ENCODE measurements at places on chromosomes 1 and 21.

GRCh38 chr21:42019101-42019605 is 9.0 kb upstream of the ZBTB21 start:
- DNase-seq = no peak

- no peak for DNase-seq
These were observed 177.1 kb upstream of the EDN2 start for GRCh38 chr1:41661428-41662060.

- no peak for DNase-seq
These were observed 159.0 kb downstream of the NPHP4 start for GRCh38 chr1:5832916-5833895.

- no peak for DNase-seq
These were observed 262.5 kb downstream of the GRIK1 start for GRCh38 chr21:29677326-29677725.

- DNase-seq = no peak
These were observed 40.8 kb downstream of the KIAA1614 start for GRCh38 chr1:180953291-180954004.

DNA sequence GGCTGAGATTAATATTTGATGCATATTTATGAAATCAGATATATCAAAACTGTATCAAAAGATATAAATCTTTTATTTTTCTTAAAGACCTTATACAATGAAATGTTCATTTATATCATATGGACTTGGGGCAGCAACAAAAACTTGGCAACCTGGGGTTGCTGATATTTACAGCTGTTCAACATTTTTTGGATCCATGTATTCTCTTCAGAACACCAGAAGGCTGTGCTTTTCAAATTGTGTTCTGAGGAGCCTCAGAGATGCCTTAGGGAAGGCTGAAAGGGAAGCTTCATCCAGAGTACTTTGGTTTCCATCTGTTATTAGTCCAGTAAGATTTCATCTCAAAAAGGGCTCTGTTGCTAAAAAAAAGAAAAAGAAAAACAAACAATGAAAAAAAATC is 94.8 kb downstream of the DISC1 start:
- no peak for DNase-seq

GRCh38 chr1:22128392-22128791 is 14.5 kb downstream of the WNT4 start:
- DNase-seq = no peak

GRCh38 chr1:119370748-119371147 is 2.2 kb downstream of the HAO2 start:
- no peak for DNase-seq

- no peak for DNase-seq
These were observed 5.1 kb downstream of the C1orf87 start for GRCh38 chr1:60068393-60069045.

DNA sequence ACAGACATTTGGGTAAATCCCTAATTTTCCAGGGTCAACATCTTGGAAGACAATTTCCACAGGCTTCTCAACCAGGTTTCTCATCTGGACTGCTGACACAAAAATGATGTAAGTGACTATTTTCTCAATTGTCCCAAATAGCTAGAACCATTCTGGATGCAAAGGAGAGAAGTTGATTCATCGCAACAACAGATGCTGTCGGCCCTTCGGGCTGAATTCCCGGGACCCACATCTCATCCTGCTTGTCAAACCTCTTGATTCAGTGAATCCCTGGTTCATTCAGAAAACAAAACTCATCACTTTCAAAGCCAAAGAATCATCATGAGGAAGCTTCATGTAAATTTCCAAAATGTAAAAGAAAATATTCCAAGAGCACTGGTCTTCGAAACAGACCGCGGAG is 251.8 kb downstream of the NPHP4 start:
- no peak for DNase-seq

DNA sequence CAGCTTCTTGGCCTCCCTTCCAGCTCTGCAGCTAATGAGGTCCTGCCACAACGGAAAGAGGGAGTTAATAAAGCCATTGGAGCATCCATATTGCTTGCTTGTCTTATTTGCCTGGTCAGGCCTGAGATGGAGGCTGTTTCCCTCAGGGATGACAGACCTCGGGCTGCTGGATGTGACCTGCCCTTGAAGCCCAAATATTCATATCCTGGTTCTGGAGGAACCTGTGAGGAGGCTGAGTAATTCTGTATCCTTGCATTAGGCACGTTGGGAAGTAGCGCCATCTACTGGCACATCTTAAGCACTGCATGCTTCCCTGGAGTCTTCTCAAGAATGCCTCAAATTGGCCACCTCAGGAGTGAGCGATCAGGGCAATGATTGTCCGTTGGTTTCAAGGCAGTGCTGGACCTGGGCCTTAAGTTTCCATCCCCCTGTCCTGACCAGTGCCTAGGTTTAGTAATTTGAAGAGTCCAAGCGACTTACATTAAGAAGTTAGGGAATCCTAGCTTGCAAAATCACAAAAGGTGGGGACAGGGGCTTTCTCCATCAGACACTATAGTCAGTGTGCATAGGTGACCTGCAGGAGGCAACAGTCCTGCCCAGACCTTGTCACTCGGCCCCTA is 13.8 kb upstream of the NASP start:
- peak; percentile 75 for DNase-seq

GRCh38 chr1:165218731-165219130 is 137.8 kb downstream of the LMX1A start:
- no peak for DNase-seq

GRCh38 chr1:104329278-104329677 is 579.6 kb downstream of the AMY1C start:
- no peak for DNase-seq

- peak; percentile 72 for DNase-seq
These were observed at the start of gene HMCN1 for GRCh38 chr1:185733818-185734735. TSS of gene HMCN1 (plus strand) at chr1:185734391. CDS start at chr1:185734780, 389 bp downstream.

DNA sequence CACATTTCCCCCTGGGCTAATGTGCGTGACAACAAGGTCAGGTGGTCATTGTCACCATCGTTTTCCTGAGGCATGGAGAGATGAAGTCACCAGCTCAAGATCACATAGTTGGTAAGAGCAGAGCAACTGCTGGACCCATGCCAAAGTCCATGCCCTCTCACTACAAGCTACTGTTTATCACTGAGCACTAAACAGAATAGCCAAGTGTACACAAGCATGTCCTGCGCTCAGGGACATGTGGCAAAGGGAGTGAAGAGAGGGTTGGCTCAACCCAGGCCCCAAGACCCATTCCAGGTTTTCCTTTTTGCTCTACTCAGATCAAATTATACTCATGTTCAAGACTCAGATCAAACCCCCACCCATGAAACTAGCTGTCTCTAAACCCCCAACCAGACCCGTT is 20.8 kb downstream of the LRRC52 start:
- no peak for DNase-seq

DNA sequence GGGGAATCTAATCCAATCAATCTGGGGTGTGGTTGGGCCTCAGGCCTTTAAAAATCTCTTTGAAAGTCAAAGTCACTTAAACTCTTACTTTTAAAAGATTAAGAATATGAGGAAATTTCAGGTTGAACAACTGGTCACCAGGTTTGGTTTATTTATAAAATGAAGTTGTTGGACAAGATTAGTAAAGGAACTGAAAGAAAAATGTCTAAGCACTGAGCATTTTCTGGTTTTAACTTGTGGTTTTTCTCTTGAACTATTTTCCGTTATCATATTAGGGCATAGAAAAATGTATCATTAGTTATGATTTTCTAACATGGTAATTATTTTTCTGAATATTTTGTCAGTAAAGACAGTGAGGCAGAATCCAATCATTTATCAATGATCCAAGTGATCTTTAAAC is 49.6 kb downstream of the RGS2 start:
- DNase-seq = no peak

- DNase-seq = no peak
These were observed 7.4 kb downstream of the LRRC47 start for GRCh38 chr1:3788756-3789420.
